ENCODE measurements at places on chromosomes 7 and 10.

DNA sequence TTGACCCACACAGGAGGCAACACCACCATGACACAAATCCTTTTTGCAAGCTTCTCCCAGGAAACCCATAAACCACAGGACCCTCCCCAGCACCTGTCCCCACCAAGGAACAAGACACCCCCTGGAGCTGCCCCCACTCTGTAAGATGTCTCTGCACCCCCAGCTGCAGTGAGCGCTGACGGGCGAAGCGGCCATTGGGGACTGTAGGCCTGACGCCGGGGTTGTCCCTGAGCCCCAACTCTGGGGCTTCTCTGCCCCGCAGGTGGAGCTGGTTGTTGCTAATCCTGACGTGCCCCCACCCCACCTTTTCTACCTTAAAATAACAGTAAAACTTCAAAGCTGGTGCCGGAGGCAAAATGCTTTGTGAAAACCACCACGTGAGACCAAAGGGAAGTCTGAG, 94.7 kb upstream of the PPP2R2D start:
- DNase-seq = no peak

DNA sequence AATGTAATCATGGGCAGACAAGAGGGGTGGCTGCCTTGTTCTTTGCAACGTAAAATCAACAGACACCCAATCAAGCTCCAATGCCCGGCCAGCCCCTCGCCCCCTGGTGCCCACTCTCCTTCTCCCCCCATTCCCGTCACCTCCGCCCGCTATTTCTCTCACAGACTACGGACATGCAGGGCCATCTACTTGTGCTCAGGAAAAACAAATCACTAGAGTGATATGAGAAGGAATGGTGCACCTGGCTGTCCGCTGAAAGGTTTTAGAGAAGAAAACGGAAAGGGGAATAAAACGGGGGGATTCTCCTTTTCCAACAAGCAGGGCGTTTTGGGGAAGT, 396 bp downstream of the GRM8 start:
- no peak for DNase-seq

DNA sequence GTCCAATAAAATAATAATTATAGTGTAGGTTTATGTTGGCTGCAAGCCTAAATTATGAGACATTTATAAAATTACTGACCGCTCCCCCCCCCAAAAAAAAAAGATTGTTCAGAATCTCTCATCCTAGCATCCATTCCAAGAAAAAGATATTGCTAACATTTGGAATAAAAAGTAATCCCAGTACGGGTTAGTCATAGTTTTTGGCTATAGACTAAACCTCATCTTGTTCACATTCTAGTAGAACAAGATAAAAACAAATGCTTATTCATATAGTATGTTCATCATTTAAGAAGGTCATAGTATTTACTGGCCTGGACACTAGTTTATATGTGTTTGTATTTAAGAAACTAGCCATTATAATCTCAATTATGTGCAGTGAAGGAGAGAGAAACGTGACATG, 44.0 kb downstream of the ADK start:
- DNase-seq = no peak

DNA sequence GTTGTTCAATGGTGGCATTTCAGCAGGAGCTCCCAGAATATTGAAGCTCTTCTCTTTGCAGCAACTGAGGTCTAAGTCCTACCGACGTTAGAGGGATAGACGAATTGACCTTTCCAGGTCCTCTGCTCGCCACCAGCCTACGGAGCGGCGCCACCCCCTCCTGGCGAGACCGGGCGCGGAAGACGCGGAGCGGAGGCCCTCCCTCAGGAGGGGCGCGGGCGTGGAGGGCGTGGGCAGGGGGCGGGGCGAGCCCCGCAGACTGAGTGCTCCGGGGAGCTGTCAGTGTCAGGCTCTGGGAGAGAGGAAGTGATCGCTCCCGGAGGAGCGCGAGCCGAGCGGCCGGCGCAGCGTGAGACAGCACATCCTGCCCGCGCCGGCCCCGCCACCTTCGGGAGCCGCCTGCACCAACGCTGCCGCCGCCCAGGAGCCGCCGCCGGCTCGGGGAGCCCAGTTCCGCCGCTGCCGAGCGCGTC, at the start of gene DYNC1I1:
Gene DYNC1I1 (plus strand): TSS at position 257 of the 473 bp plus-strand sequence. CDS start 32,176 bp downstream, outside the sequence.
- DNase-seq = no peak
